Activated CD4-positive, alpha-beta T cell treated with anti-CD3 and anti-CD28 coated beads, Interleukin-10, Interleukin-2, amounts not matched to agents 100 ng/mL and 50 ng/mL, durations not matched to agents 16 hours and 8 hours (primary cell): ENCODE measurements at places on chromosomes 12 and 14.

- no peak for DNase-seq
These were observed 47.6 kb upstream of the PKP2 start for GRCh38 chr12:32944195-32944594.

DNA sequence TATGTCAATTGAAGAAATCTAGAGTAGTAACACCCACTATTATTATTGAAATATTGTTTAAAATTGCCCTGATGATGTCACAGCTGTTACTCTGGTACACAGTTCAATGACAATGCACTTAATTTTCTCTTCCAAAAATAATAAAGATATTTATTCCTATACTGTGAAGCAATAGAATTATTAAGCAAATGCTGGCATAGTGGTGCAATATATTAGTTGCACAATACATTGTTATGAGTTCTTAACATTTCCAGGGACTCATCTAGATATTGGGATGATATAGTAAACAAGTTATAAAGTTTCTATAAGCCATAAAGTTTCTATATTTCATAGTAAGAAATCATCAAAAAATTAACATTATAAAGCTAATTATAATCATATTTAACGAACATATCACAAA lies 897.8 kb downstream of the LRFN5 start:
- no peak for DNase-seq

- DNase-seq, result no peak
These were observed 7.4 kb downstream of the ASPG start for GRCh38 chr14:104092931-104093365.

- peak; percentile 66 for DNase-seq
These were observed 20.6 kb downstream of the COX14 start for GRCh38 chr12:50132505-50133135.

DNA sequence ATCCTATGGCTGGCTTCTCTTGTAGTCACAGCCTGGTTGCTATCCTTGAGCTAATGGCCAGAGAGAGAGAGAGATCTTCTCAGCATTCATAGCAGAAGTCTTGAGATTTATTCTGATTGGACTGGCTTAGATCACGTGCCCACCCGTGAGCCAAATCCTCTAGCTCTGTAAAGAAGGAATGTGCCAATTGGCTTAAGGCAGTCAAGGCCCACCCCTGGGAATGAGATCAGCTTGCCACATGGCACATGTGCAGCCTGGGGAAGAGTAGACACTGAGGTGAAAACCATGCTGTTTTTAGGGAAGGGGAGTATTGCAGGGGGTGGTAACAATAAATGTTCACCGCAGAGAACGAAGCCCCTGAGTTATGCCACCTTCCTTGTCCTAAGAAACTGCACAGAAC lies 36.3 kb downstream of the PLEKHG7 start:
- no peak for DNase-seq

DNA sequence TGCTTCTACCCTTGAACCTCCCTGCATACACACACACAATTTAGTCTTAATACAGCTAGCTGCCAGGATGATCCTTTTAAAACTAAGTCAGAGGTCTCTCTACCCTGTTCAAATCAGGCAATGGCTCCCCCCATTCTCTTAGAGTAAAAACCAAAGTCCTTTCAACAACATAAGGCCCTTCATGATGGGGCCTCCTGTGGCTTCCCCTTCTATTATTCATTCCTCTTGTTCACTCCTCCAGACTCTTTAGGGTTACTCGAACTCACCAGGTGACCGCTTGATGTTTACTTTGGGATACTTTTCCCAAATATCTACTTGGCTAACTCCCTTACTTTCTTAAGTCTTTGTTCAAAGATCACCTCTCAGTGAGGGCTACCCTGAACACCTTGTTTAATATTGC lies 30.4 kb downstream of the DENND5B start:
- DNase-seq, result no peak

- DNase-seq, result no peak
These were observed 33.4 kb downstream of the DIP2B start for GRCh38 chr12:50538182-50538581.

- peak; percentile 12 for DNase-seq
These were observed 88.8 kb downstream of the GALNT8 start for GRCh38 chr12:4809013-4809448.

DNA sequence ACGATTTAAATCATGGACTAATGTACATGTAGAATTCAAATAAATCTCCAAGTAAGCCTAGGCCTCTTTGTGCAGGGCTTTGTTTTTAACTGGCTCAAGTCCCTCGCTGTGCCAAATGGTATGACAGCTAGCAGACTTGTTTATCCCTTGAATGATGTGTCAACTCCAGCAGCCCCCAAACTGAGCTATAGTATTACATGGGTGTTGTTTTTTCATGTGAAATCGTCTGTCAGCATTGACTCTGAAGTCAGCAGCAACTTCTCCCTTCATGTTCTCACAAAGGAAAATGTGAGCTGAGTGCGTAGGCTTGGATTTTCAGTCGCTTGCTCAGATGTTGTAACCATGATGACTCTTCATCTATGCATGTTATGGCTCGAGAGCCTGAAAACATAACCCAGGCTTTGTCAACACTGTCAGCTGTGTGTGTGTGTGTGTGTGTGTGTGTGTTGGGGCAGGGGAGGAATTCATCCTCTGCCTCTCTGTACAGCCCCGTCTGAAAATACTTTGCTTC lies 73.3 kb downstream of the PTHLH start:
- no peak for DNase-seq

DNA sequence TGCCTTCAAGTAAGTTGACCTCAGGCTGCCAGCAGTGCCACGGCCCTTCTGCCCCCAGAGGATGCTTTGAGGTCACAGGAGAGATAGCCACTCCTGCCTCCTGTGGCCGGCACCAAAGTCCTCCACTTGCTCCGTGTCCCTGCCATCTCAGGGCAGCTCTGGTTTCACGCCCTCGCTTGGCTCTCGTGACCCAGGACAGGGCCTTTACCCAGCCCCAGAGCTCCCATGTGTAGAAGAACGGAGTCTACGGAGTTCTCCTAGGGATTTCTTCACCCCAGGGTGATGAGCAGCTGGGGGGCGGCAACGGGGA lies 178.1 kb downstream of the ADGRD1 start:
- DNase-seq, result no peak

DNA sequence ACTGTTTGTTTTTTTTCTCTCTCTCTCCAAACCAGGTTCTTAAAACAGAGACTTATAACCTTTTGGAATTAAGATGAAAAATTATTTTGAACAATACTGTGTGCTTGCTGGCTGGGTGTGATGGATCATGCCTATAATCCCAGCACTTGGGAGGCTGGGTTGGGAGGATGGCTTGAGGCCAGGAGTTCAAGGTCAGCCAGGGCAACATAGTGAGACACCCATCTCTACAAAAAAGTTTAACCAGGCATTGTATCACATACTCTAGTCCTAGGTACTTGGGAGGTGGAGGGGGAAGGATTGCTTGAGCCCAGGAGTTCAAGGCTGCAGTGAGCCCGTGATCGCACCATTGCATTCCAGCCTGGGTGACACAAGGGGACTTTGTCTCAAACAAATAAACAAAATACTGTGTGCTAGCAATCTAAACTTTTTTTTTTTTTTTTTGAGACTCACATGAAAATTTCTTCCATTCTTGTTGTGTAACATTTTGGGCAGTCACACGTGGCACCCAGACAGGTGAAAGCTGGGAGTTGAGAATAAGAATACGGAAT lies 379.6 kb downstream of the ETNK1 start:
- no peak for DNase-seq

- no peak for DNase-seq
These were observed 17.1 kb upstream of the TBX3 start for GRCh38 chr12:114701104-114701414.

DNA sequence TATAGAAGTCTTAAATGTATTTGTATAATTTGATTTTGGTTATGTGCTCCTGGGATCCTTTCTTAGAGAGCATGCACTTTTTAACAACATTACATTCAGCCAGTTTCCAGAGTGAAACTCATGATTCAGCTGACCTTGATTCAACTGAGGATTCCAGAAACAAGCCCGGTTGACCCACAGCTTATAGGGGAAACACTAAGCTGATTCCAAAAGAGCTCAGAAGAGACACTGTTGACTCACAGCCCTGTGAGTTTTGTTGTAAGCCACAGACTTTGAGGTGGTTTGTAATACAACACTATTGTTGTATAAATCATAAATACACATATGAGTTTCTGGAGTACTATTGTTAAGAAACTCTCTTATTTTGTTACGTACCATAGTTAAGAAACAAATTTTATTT lies 133.8 kb upstream of the MGAT4C start:
- no peak for DNase-seq

- no peak for DNase-seq
These were observed 25.7 kb downstream of the JAG2 start for GRCh38 chr14:105142651-105143450.

GRCh38 chr12:121657305-121658008 lies 12.0 kb downstream of the MORN3 start:
- DNase-seq, result peak; percentile 87

DNA sequence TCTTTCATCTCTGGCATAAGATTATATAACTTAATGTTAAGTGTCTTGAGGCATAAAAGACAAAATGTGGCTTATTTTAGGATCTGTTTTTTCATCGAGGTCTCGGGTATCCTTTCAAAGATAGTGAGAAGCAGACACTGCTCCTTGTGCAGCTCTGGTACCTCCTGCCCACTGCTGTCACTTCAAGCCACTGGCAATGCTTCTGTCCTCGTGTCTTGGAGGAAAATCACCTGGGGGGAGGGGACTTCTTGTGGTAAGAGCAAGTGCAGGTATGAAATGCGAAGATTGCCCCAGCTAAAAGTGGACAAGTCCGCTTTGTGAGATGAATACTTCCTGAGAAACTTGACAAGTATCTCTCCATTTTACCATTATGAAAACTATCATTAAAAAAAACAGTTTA lies 37.8 kb upstream of the DYNC1H1 start:
- DNase-seq, result no peak

DNA sequence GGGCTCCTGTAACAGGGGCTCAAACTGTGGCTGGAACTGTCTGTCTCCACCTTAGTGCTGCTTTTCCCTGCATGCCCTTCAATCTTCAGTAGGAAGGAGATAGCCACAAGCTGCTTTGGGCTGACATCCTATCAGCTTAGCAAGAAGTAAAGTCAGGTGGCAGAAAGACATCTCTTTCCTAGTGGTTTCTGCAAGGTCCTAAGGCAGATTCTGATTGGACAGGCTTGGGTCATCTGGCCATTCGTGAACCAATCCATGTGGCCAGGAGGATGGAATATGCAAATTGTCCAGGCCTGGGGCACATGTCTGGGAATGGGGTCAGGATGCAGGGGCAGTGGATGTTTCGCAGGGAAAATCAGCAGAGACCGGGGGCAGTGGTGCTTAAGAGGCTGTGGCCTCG lies 5.2 kb downstream of the RITA1 start:
- DNase-seq, result peak; percentile 21

DNA sequence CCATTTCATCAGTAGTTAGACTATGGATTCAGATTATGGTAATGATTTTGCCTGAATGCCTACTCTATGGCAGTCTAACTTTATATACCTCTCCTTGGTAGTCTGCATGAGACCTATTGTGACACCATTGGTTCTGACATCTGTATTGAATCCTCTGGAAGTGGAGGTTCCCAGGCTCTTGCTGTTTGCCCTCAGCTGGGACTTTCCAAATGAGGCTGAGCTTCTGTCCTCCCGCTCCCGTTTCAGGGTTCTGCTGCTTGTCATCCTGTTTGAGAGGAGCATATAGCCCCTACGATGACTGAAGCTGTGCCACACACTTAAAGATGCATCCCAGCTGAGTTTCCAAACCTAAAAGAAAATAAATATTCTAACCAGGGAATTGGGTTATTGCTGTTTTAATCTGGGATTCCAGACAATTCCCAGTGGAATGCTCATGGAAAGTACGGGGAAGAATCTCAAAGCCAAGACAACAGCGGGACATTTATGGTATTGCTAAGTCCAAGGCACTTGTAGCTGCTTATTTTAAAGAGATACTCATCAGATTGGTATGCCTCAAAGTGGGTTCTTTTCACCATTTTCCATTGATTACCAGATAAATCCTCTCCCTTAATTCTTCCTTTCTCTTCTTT lies 105.9 kb downstream of the ETV6 start:
- no peak for DNase-seq

- DNase-seq, result no peak
These were observed 285.9 kb downstream of the BMP4 start for GRCh38 chr14:53670701-53671100.

GRCh38 chr14:60647837-60648248 lies 1.4 kb downstream of the SIX1 start:
- DNase-seq, result no peak

GRCh38 chr14:100138082-100138787 lies 21.2 kb downstream of the DEGS2 start:
- DNase-seq, result no peak

DNA sequence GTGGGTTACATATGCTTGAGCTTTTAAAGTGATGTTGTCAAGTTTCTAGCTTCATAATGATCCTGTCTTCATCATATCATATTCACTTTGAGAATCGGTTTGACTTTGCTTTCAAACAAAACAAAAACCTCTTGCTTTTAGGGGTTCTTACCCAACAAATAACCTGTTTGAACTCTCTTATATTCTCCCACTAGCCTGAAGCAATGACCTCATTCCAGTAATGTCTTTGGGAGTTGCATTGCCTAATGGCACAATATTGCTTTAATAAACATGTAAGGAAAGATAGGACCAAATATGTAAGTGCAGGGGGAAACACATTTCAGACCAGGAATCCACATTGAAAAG lies 27.7 kb downstream of the WBP11 start:
- DNase-seq, result peak; percentile 49

GRCh38 chr12:94460616-94460959 lies 921 bp upstream of the CEP83 start:
- no peak for DNase-seq

GRCh38 chr14:32354716-32355115 lies 25.6 kb downstream of the AKAP6 start:
- DNase-seq, result no peak

DNA sequence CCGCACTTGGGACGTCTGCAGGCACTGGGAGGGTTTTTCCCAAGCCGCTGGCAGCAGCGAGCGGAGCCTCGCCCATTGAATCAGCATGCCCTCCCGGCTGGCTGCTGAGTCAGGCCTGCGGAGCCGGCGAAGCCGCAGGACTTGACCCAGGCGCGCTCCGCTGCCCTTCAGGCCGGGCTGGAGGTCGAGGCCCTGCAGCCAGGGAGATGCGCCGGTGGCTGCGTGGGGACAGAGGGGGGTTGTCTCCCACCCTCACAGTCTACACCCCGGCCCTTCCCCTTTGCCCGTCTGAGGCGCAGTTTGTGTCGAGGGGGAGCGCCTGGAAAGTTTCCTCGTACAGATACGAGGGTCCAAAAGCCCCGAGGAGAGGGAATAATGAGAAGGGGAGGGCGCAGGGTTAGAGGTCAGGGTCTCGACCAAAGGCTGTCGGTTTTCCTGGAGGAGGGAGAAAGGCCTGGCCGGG lies 759 bp upstream of the KLC1 start:
- DNase-seq, result peak; percentile 41

- no peak for DNase-seq
These were observed 4.8 kb upstream of the PAX9 start for GRCh38 chr14:36656687-36657398.

DNA sequence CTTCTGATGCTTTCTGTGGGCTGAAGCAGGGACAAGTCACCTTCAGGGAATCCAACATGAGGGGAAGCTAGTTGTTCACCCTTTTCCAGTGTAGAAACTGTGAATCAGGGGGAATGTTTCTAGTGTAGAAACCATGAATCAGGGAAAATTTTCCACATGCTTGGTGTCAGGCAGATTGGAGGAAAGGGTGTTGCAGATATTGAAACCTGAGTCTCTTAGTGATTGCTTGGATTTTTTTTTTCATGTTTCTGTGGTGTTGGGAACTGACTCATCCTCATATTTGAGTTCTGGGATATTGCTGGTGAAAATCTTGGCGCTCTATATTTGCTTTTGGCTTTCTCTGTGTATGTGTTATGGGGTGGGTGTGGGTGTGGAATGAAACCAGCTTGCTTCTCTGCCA lies 144.5 kb upstream of the FBXO33 start:
- no peak for DNase-seq
